Endodermal cell (in vitro differentiated cells): ENCODE measurements at places on chromosomes 6 and 20. TPM values are rescaled to one million over a fixed set of nuclear protein-coding genes. Genes with fewer than 3 reads are reported as not detected.

- H3K4me3 ChIP-seq, result no peak overlapping the region
- H3K36me3 ChIP-seq, result no peaks in the 10 kb centered on the region
- DNase-seq, result no peak
- no peak overlapping the region for H3K27ac ChIP-seq
Measured at GRCh38 chr20:52943185-52943841, 28.8 kb upstream of the TSHZ2 start.

- H3K27me3 ChIP-seq, result no peaks in the 10 kb centered on the region
- H3K36me3 ChIP-seq, result no peaks in the 10 kb centered on the region
- H3K4me1 ChIP-seq, result peaks cover 11% of the 10 kb centered on the region
- no peak overlapping the region for H3K4me3 ChIP-seq
- no peak for DNase-seq
- H3K27ac ChIP-seq, result no peak overlapping the region
Measured at GRCh38 chr6:151689499-151690201, 117.8 kb upstream of the ESR1 start.

- no peak overlapping the region for H3K27ac ChIP-seq
- no peaks in the 10 kb centered on the region for H3K36me3 ChIP-seq
- no peak overlapping the region for H3K4me3 ChIP-seq
- H3K4me1 ChIP-seq, result peaks cover 4% of the 10 kb centered on the region
- no peak for DNase-seq
- H3K27me3 ChIP-seq, result no peaks in the 10 kb centered on the region
Measured at GRCh38 chr6:20678831-20679352, 144.6 kb downstream of the CDKAL1 start.

DNA sequence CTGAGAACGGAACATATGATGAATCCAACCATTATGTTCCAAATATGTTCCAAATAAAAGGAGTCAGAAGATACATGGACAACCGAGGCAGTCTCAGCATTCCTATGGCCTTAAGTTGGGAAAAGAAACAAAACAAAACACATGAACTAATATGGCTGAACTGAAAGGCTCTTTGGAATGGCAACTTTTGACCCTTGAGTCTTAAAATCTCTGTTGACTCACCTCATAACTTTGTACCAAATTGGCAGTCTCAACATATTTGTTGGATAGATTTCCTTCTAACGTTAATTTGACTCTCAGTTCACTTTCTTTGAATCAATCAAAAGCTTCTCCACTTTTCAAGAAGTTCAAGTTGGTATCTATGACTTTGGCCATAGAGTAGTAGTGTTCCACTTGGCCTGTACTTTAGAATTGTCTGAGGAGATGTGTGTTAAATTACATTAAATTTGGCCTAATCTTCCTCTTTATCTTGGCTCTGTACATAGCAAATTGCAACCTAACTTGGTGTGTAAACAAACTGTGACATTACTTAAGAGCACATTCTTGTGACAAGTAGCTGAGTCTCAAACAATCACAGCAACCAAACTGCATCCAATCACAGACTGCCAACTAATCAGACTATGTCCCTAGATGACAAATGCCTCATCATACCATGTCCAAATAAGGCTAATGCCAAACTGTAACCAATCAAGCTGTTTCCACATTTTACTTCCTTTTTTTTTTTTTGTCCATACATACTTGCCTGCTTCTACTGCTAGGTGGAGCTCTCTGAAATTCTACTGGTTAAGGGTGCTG, 208.8 kb downstream of the BMP2 start:
- H3K27me3 ChIP-seq, result no peaks in the 10 kb centered on the region
- DNase-seq, result no peak
- no peak overlapping the region for H3K27ac ChIP-seq

C6orf52 gene
- 1.7 to 4.1 TPM (median 2.1 TPM) in 3 replicates for total RNA-seq
